ENCODE measurements at places on chromosomes 4 and X.

GRCh38 chrX:129000797-129001196, 522.5 kb downstream of the SMARCA1 start:
- no peaks in the 10 kb centered on the region for H3K4me1 ChIP-seq
- H3K27ac ChIP-seq = no peak overlapping the region
- no peak overlapping the region for H3K4me3 ChIP-seq
- no peaks in the 10 kb centered on the region for H3K36me3 ChIP-seq
- no peaks in the 10 kb centered on the region for H3K27me3 ChIP-seq

- no peak for DNase-seq
- H3K27ac ChIP-seq = no peak overlapping the region
- H3K36me3 ChIP-seq = no peaks in the 10 kb centered on the region
- H3K4me1 ChIP-seq = no peaks in the 10 kb centered on the region
- no peak overlapping the region for H3K4me3 ChIP-seq
These were observed 61.6 kb downstream of the HPGD start for GRCh38 chr4:174460684-174461083.

- no peak overlapping the region for H3K4me3 ChIP-seq
- DNase-seq = no peak
- H3K27me3 ChIP-seq = no peaks in the 10 kb centered on the region
These were observed 19.2 kb downstream of the ALPK1 start for GRCh38 chr4:112316360-112316759.

GRCh38 chr4:2963966-2964471, 648 bp downstream of the GRK4 start:
- H3K4me3 ChIP-seq = peak overlapping the region; percentile 72
- peak overlapping the region; percentile 85 for H3K27ac ChIP-seq
- peaks cover 31% of the 10 kb centered on the region for H3K4me1 ChIP-seq
- no peaks in the 10 kb centered on the region for H3K27me3 ChIP-seq
- no peak for DNase-seq

DNA sequence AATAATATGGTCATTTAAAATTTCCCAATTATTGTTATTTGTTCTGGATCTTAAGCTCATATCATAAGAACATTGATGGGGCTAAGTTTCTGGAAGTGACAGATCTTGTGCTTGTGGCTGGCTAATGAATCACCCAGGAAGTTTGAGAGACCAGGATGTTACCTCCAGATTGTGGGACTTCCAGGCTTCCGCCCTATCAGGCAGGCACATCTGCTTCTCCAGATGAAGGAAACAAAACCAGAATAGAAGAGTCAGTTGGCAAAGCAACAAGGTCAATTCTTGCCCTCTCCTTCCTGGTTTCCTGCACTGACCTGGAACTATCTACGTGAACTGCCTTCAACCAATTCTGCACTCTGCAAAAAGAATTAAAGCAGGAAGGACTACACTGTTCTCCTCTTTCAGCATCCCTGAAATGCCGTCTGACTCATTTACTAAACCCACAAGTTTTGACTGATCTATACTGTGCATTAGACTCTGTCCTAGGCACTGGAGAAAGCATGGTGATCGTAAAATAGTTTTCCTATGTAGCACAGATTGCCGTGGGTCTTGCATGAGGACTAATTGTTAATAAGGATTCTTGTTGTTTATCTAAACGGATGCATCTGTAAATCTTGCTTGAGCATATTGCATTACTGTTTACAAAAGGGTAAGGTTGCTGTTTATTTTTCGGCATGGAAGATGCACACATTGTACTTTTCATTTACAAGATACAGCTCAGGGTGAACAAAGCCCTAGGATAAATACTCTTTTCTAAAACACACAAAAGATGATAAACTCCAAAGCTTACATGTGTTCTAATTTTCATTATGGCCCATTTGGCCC, 74.6 kb downstream of the AMELX start:
- no peak overlapping the region for H3K27ac ChIP-seq
- H3K36me3 ChIP-seq = no peaks in the 10 kb centered on the region
- DNase-seq = no peak
- no peaks in the 10 kb centered on the region for H3K4me1 ChIP-seq

- peak overlapping the region; percentile 45 for H3K4me3 ChIP-seq
- H3K36me3 ChIP-seq = peaks cover 2% of the 10 kb centered on the region
- no peak overlapping the region for H3K27ac ChIP-seq
- no peaks in the 10 kb centered on the region for H3K27me3 ChIP-seq
These were observed 1.5 kb downstream of the MAB21L2 start for GRCh38 chr4:150583287-150584110.

DNA sequence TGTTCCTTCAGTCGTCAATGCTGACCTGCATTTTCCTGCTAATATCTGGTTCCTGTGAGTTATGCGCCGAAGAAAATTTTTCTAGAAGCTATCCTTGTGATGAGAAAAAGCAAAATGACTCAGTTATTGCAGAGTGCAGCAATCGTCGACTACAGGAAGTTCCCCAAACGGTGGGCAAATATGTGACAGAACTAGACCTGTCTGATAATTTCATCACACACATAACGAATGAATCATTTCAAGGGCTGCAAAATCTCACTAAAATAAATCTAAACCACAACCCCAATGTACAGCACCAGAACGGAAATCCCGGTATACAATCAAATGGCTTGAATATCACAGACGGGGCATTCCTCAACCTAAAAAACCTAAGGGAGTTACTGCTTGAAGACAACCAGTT, 12.6 kb downstream of the TLR8 start:
- DNase-seq = no peak
- no peak overlapping the region for H3K4me3 ChIP-seq

DNA sequence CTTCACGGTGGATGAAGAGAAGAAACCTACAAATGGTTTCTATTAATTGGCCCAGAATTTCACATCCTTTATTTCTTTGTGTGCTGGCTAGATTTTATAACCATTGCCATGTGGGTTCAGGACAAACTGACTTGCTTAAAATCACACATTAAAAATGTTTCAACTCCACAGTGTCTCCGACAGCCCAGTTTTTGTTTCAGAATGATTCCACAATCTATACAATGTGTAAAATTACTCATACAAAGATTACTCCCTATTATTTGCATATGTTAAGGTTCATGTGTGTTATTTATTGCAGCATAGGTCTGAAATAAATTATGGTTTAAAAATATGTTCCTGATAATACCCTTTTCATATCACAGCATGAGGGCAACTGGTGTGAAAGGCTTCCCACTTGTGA, 20.6 kb downstream of the DCHS2 start:
- no peaks in the 10 kb centered on the region for H3K36me3 ChIP-seq
- no peak overlapping the region for H3K4me3 ChIP-seq
- DNase-seq = no peak
- H3K27ac ChIP-seq = no peak overlapping the region
- H3K27me3 ChIP-seq = no peaks in the 10 kb centered on the region
- H3K4me1 ChIP-seq = no peaks in the 10 kb centered on the region

- peaks cover 29% of the 10 kb centered on the region for H3K27me3 ChIP-seq
- no peaks in the 10 kb centered on the region for H3K36me3 ChIP-seq
- H3K4me3 ChIP-seq = no peak overlapping the region
- peaks cover 16% of the 10 kb centered on the region for H3K4me1 ChIP-seq
- DNase-seq = no peak
These were observed 4.4 kb upstream of the INPP4B start for GRCh38 chr4:142850478-142850877.

DNA sequence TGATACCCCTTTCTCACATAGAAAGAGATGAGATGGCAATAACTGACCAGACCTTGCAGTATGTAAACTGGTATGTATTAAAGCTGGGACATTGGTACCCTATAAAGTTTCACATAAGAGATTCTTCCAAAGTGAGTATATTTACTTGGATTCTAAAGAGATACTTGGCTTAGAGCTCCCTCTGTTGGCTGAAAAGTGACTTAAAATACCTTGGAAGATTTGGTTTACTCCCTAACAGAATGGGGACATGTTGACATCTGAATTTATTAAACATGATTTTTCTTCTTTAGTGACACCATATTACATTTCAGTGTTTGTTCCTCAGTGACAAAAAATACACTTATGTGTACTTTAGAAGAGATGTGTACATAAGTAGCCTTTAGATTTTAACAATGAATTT, 47.9 kb upstream of the RGN start:
- no peak overlapping the region for H3K4me3 ChIP-seq
- H3K27ac ChIP-seq = no peak overlapping the region
- no peak for DNase-seq
- H3K4me1 ChIP-seq = no peaks in the 10 kb centered on the region
- H3K27me3 ChIP-seq = no peaks in the 10 kb centered on the region

DNA sequence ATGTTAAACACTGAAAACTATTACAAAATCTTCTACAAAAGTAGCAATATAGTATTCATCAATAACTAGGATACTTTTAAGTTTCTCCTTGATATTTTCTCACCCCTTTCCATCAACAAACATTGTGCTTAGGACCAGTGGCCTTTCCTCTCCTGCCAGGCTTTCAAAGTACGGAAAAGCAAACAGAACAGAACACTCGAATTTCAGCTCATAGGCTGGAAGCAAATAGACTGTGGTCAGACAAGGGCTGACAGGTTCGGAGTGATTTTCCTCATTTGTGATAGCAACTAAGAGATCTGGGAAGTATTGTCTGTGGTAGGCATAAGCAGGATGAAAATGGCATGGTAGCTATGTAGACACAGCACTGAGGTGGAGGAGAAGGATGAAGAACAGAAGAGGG, 68.6 kb upstream of the SORBS2 start:
- no peaks in the 10 kb centered on the region for H3K36me3 ChIP-seq
- H3K27ac ChIP-seq = no peak overlapping the region
- H3K4me1 ChIP-seq = no peaks in the 10 kb centered on the region
- H3K4me3 ChIP-seq = no peak overlapping the region

DNA sequence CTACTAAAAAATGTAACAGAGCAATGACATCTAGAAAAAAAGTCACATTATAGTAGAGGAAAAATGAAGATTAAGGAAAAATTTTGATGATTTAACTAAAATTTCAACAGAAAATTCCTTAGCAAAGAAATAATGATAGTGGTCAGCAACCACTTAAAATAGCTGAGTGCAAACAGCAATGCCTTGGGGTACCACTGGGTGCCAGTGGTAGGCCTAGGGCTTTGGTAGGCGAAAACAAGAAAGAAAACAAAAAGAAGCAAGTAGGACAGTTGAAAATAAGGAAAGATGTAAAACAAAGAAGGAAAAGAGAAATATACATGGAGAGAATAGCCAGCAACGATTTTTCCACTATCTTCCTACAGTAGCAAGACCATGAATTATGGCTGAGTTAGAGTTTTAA, 313.5 kb upstream of the IRS4 start:
- H3K27ac ChIP-seq = no peak overlapping the region
- H3K27me3 ChIP-seq = no peaks in the 10 kb centered on the region
- no peak for DNase-seq
- H3K4me3 ChIP-seq = no peak overlapping the region

- no peaks in the 10 kb centered on the region for H3K36me3 ChIP-seq
- no peak overlapping the region for H3K4me3 ChIP-seq
- H3K27me3 ChIP-seq = peaks cover 26% of the 10 kb centered on the region
- no peaks in the 10 kb centered on the region for H3K4me1 ChIP-seq
These were observed 7.9 kb downstream of the LEF1 start for GRCh38 chr4:108160741-108161352.

DNA sequence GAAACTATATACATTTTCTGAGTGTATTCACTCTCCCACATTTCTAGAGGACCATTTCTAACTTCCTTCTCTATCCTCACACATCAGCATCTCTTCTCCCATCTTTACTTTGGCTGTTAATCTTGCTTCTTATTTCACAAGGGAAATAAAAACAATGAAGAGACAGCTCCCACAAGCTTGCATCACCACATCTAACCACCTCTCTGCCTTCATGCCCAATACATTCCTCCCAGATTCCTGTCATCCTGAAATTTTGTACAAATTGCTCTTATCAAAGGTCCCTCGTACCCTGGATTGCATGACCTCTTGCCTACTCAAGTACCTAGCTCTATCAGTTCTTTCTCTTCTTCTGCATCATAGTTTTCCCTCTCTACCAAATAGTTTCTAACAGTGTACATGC, 215.2 kb downstream of the ANTXR2 start:
- peaks cover 11% of the 10 kb centered on the region for H3K4me1 ChIP-seq
- no peaks in the 10 kb centered on the region for H3K27me3 ChIP-seq
- no peak overlapping the region for H3K27ac ChIP-seq
- H3K36me3 ChIP-seq = no peaks in the 10 kb centered on the region

GRCh38 chr4:129362691-129363274, 266.8 kb downstream of the C4orf33 start:
- no peaks in the 10 kb centered on the region for H3K4me1 ChIP-seq
- no peak for DNase-seq
- no peaks in the 10 kb centered on the region for H3K27me3 ChIP-seq

- H3K4me3 ChIP-seq = no peak overlapping the region
- no peaks in the 10 kb centered on the region for H3K36me3 ChIP-seq
- H3K4me1 ChIP-seq = peaks cover 50% of the 10 kb centered on the region
- H3K27ac ChIP-seq = peak overlapping the region; percentile 76
- peak; percentile 55 for DNase-seq
These were observed 13.0 kb upstream of the CXCL2 start for GRCh38 chr4:74111990-74112389.

DNA sequence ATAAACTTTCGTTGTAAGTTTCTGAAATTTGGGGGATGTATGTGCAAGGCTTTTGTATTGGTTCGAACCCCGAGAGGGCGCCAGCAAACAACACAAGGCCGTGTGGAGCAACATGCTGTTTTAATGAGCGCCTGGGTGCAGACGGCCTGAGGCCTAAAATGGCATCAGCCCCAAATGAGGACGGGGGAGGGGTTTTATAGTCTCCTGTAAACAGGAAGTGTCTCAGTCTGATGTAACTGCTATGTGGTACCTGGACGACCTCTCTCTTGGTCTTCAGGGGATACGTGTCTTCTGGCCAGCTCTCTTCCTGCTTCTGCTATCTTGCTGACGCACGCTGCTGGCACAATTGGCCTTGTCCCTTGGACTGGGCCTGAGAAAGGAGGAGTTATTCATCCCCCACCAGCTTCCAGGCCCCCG, 1348.0 kb downstream of the ADGRL3 start:
- no peaks in the 10 kb centered on the region for H3K4me1 ChIP-seq
- H3K27ac ChIP-seq = no peak overlapping the region

DNA sequence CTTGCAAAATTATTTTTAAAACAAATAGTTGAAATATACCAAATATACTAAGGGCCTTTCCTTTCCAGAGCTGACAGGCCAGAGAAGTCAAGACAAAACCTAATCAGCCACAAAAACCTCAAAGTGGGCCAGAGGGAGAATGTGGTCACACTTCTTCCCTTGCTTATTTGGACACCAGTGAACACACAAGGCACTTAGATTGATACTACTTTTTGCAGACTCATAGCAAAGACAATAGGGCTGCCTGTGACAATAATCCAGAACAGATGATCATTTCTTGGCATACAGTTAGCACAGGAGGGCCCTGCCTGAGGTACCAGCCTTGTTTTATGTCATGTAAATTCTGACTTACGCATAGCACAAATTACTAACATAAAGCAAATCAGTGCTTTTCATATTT, 215.7 kb upstream of the NEIL3 start:
- H3K4me1 ChIP-seq = no peaks in the 10 kb centered on the region
- H3K27me3 ChIP-seq = no peaks in the 10 kb centered on the region
- H3K4me3 ChIP-seq = no peak overlapping the region
- H3K27ac ChIP-seq = no peak overlapping the region

GRCh38 chr4:146648461-146648783, 9.7 kb downstream of the POU4F2 start:
- H3K4me1 ChIP-seq = no peaks in the 10 kb centered on the region
- DNase-seq = no peak
- H3K36me3 ChIP-seq = no peaks in the 10 kb centered on the region
- H3K27ac ChIP-seq = no peak overlapping the region
- peaks cover 85% of the 10 kb centered on the region for H3K27me3 ChIP-seq

- no peaks in the 10 kb centered on the region for H3K4me1 ChIP-seq
- H3K4me3 ChIP-seq = no peak overlapping the region
- no peaks in the 10 kb centered on the region for H3K27me3 ChIP-seq
- peaks cover 33% of the 10 kb centered on the region for H3K36me3 ChIP-seq
These were observed 18.9 kb downstream of the DNAJB14 start for GRCh38 chr4:99927566-99927965.

- H3K4me1 ChIP-seq = no peaks in the 10 kb centered on the region
- H3K27me3 ChIP-seq = no peaks in the 10 kb centered on the region
- H3K4me3 ChIP-seq = no peak overlapping the region
- no peak overlapping the region for H3K27ac ChIP-seq
These were observed 219.0 kb upstream of the CPEB2 start for GRCh38 chr4:14783011-14783877.

Data from lower lobe of right lung (tissue), 2 donors.